ENCODE measurements at places on chromosomes 3 and 15.
A peak's percentile ranks its signal among the peaks of the same experiment; 100 is the strongest.

GRCh38 chr3:47103619-47104018, 60.3 kb downstream of the SETD2 start:
- no peak for DNase-seq

DNA sequence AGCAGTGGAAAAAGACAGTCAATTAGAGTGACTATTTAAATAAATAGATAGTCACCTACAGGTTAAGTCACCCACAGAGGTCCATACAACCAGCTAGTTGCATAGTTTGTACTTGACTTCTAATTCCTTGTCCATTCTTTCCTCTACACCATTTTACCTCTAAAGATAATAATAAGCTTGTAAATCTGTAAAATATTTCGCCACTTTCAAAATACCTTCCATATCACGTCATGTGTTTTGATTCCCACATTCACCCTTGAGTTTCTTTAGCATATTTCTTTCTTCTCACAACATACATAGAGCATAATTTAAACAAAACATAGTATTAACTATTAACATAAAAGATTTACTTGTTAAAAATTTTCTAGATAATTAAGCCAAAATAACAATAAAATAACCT, 689.6 kb downstream of the MECOM start:
- DNase-seq: no peak

DNA sequence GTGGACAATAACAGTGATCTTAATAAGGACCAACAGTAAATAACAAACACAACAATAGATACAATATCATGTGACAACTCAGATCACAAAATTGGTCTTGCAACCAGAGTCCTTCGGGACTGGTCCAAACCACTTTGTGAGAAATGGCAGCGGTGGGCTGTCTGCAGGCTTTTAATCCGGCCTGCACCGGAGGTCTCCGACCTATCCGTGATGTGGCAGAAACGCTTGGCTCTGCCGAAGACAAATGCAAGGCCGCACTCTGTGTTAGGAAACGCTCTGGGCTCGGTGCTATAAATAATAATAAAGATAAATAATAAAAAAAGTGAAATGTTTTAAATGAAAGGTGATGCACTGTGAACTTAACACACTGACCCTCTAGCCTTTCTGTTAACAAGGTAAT, 810.6 kb upstream of the NR2F2 start:
- DNase-seq: no peak

- DNase-seq: no peak
These were observed 51.3 kb downstream of the ETV5 start for GRCh38 chr3:186057594-186057993.

DNA sequence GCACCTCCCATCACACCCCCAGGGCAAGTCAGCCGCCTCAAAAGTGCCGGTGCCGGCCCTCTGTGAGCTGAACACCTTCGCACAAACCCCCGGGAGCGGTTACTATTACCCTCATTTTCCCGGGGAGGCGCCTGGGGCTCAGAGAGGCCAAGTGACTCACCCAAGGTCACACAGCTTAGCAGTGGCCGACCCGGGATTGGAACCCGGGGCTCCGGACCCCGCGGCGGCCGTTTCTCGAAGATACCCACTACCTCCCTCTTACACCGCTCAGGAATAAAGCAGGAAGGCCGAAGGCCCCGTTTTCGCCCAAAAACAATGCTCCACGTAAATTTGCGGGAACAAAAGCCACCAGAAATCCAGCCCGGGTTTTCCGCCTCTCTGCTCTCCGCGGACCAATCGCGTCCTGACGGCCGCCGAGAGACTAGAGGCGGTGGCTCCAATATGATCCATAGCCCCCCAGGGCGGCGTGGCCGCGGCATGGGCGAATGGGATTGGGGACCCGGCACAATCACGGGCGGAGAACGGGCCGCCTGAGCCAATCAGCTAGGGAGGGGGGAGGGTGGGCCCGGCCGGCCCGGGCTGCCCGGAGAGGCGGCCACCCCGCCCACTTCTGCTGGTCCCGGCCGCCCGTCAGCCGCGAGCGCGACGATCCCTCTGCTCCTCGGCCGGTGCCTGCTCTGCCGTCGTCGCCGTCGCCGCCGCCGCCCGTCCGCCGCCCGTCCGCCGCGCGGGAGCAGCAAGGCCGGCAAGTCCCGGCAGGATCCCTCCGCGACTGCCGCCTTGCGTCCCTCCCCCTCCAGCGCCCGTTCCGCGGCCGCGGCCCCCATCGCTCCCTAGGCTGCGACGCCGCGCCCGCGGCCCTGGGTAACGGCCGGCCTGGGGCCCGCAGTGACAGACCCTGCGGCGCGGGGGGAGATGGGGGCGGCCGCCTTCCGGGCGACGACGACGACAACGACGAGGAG, 177.0 kb downstream of the OR4M2 start:
- no peak for DNase-seq

GRCh38 chr3:169964176-169964575, 2.4 kb upstream of the SEC62 start:
- DNase-seq: no peak

GRCh38 chr15:86178845-86179244, 99.2 kb downstream of the AGBL1 start:
- no peak for DNase-seq

GRCh38 chr3:184731786-184732537, 20.1 kb upstream of the MAGEF1 start:
- no peak for DNase-seq

DNA sequence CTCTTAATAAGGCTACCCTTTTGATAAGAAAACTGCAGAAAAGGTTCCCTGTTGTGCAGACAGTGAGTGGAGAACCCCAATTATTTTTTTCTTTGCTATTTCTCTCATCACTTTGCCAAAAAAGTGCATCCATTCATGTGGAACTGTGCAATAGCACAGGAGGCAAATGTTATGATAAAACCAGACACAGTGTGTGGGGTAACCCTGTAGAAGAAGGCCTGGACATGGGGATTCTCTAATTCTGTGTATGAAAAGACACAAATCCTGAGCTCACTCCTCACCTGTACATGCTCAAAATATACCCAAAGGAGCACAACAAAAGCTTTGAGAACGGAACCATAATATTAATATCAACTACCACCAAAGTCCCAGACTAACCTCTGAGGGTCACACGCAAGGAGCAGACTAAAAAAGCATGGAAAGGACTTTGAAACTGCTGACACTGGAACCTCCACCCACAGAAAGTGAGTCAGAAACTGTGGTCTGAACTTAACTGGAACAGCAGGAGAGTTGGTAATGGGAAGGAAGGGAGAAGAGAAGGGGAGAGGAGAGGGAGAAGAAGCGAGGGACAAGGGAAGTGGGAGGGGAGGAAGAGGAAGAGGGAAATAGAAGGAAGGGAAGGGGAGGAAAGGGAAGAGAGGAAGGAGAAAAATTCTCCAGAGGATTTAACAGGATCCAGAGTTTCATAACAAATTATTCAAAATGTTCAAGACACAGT, 299.9 kb downstream of the TBC1D5 start:
- no peak for DNase-seq

DNA sequence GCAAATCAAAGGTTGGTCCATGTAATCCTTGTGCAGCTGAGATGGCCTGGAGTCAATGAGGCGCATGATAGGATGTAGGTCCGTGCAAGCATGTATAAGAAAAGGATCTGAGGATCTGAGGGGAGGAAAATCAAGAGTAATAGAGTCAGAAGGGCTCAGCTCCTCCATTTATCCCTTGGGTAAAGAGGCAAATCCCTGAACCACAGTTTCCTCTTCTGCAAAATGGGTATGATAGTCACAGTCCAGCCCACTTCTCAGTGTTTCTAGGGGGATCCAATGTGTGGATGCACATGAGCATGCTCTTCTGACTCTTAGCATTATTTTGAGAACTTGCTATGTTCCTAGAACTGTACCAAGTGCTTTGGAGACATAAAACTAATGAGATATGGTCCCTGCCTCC, 67.9 kb downstream of the BFSP2 start:
- DNase-seq: no peak

DNA sequence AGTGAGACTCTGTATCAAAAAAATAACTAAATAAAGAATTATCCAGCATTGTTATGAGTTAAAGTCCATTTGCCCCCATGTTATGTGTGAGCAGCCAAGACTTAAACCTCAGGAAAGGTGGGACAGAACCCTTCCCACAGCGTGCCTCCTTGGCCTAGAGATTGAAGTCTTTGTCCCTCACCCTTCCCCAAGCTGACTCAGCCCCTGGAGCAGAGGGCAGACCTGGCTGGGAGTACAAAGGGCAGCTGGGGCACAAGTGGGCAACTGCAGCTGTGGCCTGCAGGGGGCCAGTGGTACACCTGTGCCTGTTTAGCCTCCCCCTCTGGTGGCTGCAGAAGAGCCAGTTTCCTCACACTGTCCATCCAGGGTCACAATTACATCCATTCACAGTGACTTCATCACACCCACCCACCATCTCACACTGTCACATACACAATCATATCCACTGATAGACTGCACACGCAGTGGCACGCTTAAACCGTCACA, 940 bp upstream of the ACY1 start:
- DNase-seq: peak; percentile 67

- no peak for DNase-seq
These were observed 56.2 kb upstream of the IGF1R start for GRCh38 chr15:98592136-98592535.

Data from activated CD4-positive, alpha-beta T cell treated with anti-CD3 and anti-CD28 coated beads for 36 hours (primary cell).